ENCODE measurements at places on chromosomes 7 and 10. TPM values are rescaled to one million over a fixed set of nuclear protein-coding genes. Genes with fewer than 3 reads are reported as not detected.
A peak's percentile ranks its signal among the peaks of the same experiment; 100 is the strongest.

DNA sequence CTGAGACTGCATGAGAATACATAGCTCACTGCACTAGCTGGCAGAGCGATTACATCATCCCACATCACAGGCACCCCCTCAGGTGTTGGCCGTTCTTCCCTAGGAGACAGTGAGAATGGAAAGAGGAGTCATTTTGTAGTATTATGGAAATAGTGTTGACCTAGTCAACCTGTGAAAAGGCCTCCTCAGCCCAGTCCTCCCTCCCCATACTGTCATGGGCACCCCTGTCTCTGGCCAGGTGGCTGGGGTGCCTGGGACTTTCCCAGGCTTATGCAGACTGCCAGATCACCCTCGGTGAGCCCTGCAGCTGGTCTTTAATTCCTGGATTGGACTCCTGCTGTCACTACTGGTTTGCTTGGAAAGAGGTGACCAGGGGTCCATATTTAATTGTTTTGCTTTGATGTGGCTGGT lies 4.0 kb downstream of the INPP5A start:
- DNase-seq: peak; percentile 32

Gene CALU
- 229 TPM for total RNA-seq

DNA sequence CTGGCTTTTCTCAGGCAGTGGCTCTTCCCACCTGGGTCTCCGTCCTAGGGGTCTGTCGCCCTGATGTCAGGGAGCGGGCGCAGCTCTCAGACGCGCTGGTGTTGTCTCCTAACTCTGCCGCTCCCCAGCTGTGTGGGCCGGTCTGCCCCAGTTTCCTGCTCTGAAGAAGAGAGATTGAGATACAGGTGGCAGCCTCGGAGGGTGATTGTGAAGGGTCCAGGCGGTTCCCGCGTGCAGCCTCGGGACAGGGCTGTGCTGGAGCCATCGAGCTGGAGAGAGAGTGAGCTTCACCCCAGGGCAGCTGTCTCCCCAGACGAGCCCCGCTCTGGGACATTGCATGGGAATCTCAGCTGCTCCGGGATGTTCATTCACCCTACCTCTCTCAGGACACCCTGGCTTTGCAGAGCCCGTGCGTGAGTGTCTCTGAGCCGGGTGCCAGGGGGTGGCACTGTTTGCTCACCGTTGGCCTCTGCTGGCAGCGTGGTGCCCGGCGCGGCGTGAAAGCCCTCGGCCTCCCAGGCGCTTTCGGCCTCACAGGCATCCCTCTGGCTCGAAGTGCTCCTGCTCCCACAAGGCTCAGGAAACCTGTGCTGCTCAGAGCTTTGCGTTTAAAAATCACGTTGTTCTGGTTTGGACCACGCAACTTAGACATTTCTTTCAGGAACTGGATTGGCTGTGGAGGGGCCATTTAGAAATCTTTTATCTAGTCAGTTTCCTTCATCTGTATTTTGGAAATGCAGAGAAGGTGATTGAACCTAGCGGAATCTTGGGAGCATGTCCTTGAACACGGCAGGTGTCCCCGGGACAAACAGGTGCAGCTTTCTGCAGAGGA lies 33.8 kb upstream of the ZFAND2A start:
- no peak for DNase-seq

Gene MKX
- total RNA-seq: 0.11 TPM

DNA sequence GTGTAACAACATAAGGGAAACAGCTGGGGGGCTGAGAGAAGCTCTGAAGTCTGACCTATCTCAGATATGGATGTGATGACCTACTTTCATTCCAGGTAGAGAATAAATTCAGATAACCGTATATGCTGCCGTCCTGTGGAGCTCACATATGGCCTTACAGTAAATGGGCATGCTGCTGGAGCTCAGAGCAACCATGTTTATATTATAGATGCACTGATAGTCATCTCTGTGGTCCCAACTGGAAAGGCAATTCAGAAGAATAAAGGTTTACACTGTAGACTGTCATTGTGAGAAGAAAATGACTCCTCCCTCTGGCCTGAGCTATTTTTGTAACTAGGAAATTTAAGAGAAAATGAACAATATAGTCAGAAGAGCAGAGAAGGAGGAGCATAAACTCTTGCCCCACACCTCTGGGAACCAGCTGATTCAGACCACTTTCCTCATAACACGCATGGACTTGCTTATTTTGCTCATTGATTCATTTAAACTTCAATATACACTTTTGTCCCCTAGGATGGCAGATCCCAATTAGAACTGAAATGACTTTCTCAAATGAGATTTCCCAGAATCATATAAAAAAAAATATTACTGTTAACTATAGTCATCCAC lies 69.9 kb upstream of the NXPH1 start:
- DNase-seq: peak; percentile 44

- DNase-seq: no peak
These were observed 51.6 kb downstream of the PIK3CG start for GRCh38 chr7:106916679-106917078.

- no peak for DNase-seq
These were observed 646.2 kb upstream of the SEMA3D start for GRCh38 chr7:85833066-85833465.

Measured in foreskin keratinocyte (primary cell).